ENCODE measurements at places on chromosomes 2 and 18.
A peak's percentile ranks its signal among the peaks of the same experiment; 100 is the strongest.

DNA sequence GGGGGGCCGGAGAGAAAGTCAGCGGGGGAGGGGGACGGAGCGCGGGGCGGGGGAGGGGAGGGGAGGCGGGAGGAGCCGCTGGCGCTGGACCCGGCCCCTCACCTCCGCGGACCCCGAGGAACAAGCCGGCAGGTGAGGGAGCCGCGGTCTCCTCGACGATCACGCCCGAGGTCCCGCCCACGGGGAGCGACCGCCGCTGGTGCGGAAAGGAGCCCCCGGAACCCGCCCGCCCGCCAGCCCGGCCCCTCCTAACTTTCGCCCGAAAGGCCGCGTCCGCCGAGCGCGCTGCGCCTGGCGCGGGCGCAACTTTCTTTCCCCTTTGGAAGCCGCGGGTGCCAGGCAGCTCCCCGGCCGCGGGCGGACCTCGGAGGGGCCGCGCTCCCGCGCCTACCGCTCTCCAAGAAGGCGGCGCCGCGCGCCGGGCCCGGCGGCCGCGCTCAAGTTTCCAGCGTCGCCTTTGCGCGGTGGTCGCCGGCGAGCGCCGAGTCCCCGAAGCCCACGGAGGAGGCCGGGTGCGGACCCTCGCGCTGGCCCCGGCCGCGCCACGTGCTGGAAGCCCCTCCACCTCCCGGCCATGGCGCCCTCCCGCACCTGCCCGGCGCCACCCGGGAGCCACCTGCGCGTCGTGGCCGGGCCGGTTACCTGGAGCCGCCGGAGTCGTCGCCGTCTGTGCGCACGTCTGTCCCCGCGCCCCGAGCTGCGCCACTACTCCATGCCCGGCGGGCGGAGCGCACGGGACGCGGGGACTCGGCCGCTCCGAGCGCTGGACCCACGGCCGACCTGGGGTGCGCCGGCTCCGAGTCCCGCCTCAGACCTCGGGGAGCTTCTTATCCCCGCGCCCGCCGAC is at the start of gene ALKAL2:
TSS of gene ALKAL2 (minus strand) at position 181 of the 847 bp plus-strand sequence. CDS start 256 bp downstream, outside the sequence.
- DNase-seq: peak; percentile 43

DNA sequence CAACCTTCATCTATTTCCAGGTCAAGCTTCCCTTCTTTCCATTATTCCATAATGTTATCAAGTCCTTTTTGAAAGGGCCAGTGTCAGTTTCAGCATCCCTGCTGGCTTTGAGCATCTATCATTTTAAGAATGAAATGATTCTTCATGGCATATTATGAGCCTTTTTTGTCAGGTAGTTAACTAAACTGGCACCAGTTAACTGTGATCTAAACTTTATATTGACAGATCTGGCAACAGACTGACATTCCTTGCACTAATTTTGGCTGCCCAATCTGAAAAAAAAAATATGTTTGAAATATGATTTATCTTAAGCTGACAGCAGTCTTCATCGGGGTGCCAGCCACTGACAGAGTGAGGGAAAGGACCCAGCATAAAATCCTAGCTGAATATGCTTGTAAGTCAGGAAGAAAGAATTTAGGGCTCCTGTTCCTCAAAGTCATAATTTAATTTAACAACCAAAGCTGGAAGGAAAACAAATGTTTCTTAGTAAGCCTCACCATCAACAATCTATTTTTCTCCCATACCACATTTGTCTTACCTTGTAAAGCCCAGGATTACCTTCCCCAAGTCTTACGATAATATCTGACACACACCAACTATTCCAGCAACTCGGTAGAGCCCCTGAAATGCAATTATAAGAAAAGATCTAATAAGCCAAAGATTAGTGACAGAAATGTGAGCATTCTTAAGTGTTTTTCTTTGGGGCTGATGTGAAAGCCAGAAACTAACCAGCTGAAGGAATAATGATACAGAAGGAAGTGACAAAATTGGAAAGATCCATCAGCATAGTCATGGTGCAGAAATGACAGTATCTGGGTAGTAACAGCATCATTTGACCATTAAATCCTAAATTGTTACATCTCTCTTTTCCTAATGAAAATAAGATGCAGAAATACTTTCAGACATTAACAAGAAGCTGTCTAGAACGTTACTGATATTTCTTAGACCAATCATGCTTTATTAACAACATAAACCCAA is 228.1 kb downstream of the RBM43 start:
- DNase-seq: no peak

DNA sequence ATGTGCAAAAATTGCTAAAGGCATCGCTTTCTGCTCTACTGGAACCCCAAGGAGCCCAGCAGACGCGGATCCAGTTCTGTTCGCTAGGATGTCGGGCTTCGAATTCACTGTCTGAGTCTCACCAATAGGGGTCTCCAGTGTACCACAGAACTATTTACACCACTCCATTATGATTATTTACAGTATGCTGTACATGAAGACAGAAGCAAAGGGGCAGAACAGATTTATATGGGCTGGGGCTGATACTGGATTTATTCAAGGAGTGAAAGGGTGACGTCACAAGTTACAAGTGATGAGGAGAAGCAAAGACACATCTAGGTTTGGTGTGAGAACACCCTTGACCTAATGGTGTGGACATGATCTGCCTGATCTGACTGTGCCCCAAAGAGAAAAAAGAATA is 185.3 kb upstream of the ATP5MC3 start:
- peak; percentile 40 for DNase-seq

- no peak for DNase-seq
These were observed 92.3 kb downstream of the SEPTIN10 start for GRCh38 chr2:109521233-109522062.

GRCh38 chr2:42904576-42904876 is 112.1 kb upstream of the HAAO start:
- no peak for DNase-seq

GRCh38 chr2:224997802-224998201 is 44.5 kb downstream of the DOCK10 start:
- no peak for DNase-seq

GRCh38 chr18:23920054-23920453 is 94.5 kb upstream of the TTC39C start:
- DNase-seq: no peak

- no peak for DNase-seq
These were observed 290.0 kb upstream of the SALL3 start for GRCh38 chr18:78689606-78690005.

- DNase-seq: no peak
These were observed 16.7 kb downstream of the SS18 start for GRCh38 chr18:26073758-26074157.

DNA sequence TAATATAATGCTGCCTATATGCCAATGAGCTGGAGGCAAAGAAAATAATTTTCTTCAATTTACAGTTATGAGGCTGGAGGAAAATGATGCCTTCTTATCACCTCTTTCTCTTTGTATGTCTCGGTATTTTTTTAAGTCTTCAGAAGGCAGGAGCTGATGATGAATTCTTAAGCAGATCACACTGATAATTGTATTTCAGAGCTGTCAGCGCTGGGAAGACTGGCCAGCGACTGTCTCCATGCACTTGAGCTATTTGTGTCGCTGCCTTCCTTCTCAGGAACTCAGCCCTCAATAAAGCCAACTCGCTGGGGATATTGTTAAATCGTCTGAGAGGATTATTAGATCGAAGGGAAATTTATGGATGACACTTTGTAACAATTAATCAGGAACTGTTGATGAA is 40.3 kb downstream of the PTGR3 start:
- DNase-seq: no peak

DNA sequence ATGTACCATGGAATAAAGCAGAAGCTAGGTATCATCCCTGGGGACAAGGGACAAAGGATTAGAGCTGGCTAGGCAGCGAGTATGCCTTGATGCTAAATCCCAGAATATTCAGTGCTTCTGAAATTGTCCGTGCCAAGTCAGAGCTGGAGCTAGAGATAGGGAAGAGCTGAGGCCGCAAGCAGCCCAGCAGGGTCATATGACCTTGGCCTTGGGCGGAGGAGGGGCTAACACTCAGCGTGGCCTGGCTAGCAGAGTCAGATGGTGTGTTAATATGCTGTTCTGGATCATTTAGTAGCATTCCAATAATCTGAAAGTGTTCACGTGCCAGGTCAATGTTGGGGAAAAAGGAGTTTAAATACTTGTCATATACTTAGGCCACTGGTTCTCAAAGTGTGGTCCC is 374.8 kb downstream of the CLIP4 start:
- no peak for DNase-seq

DNA sequence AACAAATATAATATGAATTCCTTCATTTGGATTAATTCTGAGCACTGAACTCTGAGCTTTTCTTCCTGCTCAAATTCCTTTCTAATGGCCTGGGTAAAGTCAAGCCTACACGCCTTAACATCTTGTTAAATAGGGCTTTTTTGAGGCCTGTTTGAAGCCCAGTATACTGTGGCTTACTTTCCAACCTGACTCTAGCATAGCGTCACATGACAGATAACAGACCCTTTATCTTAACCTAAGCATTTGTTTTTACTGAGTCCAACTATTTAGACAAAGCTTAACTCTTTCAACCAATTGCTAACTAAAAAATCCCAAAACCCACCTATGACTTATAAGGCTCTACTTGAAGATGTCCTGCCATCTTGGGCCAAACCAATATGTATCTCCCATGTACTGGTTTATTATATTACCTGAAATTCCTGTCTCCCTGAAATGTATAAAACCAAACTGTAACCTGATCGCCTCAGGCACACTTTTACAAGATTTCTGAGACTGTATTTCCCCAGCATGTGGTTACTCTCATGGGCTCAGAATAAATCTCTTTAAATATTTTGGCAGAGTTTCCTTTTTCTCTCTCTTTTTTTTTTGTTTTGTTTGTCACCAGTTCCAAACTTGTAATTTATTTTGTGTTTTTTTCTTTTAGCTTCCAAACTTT is 271.1 kb upstream of the VWC2L start:
- DNase-seq: no peak

DNA sequence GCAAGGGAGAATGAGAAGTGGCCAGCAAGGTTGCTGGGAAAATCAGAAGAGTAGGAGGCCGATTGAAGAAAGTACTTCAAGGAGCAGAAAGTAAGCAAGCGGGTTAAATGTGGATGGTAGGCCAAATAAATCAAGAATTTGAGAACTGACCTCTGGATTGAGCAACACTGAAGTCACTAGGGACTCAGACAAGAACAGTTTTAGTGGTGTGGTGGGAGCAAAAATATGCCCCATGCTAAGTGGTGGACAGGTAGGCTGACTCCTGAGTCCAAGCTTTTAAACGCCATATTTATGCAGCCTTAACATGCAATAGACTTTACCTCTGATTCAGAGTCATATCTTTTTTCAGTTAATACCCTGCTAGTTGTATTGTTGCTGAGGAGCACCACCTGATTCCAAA is 4.5 kb downstream of the TRABD2A start:
- DNase-seq: no peak

DNA sequence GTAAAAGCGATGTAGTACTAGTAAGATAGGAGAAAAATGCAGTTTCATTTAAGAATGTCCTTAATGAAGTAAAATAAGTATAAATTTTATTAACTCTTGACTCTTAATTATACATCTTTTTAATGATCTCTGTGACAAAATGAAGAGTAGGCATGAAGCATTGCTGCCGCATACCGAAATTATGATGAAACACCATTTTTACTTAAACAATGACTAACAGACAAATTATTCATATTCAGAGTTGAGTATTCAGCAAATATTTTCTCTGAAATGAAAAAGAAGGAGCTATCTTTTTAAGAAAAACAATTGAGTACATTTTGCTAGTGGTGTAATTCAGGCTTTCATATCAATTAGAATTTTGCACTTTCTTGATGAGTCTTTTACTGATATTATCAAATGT is 150.6 kb upstream of the DOCK10 start:
- DNase-seq: no peak

- no peak for DNase-seq
These were observed 185.3 kb downstream of the EIPR1 start for GRCh38 chr2:3192281-3192818.

GRCh38 chr2:108949316-108950239 is 39.4 kb downstream of the EDAR start:
- DNase-seq: no peak

GRCh38 chr18:76435316-76435989 is 59.6 kb downstream of the ZNF516 start:
- no peak for DNase-seq

GRCh38 chr2:14978845-14979244 is 346.3 kb downstream of the LRATD1 start:
- DNase-seq: no peak

- no peak for DNase-seq
These were observed 396.7 kb upstream of the RGPD4 start for GRCh38 chr2:107430006-107430405.

GRCh38 chr2:95343429-95344214 is 46.5 kb downstream of the KCNIP3 start:
- DNase-seq: no peak

DNA sequence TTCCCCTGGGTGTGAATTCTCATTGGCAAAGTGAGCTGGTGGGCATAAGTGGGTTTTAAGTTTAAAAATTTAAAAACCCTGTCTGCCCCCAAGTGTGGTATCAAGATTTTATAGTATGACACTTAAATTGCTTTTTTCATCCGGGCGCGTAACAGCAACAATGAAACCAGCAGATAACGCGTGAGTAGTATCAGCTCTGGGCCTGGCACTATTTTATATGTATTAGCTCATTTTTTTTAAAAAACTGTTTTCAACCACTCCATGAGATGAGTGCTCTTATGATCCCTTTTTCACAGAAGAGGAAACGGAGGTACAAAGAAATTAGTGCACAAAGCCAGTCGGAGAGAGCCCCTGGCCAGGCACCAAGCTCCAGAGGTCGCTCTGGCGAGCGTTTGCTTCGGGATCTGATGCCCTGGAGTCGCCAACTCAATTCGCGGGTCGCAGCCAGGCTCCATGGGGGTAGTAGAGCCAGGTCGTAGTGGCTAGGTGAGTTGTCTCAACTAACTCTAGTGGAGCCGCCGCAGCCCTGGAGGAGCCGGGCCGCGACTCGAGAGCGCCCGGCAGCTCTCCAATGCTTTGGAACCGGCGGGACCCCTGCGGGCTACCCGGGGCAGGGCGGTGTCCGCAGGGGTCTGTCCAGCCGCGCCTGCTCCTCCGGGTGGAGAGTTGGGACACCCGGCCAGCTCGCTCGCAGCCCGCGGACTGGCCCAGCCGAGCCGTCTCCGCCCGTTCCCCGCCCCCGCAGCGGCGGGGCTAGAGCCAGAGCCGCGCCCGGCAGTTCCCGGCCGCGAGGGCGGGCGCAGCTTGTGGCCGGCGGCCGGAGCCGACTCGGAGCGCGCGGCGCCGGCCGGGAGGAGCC is at the start of gene IL1R1:
TSS of gene IL1R1 (plus strand) at position 777 of the 859 bp plus-strand sequence. CDS start 14,979 bp downstream, outside the sequence.
- peak; percentile 51 for DNase-seq

DNA sequence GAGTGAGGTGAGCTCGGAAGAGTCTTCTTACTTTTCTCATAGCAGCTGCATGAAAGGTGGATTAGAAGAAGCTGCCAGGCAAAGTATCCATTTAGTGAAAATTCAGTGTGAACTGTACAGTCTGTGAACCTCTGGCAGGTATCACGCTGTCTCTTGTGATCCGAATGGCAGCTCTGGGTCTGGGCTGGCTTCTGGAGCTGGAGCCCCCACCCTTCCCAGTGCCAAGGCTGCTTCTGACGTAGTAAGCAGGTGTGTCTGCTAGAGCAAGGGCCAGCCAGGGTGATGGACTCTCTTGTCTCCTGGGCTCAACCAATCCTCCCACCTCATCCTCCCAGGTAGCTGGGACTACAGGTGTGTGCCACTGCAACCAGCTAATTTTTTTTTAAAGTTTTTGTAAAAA is 14.0 kb upstream of the NTSR2 start:
- DNase-seq: no peak

GRCh38 chr18:60092073-60092472 is 192.3 kb downstream of the PMAIP1 start:
- no peak for DNase-seq

- DNase-seq: no peak
These were observed 66.3 kb downstream of the FIGN start for GRCh38 chr2:163669506-163669905.

- no peak for DNase-seq
These were observed 129.2 kb downstream of the ALPK2 start for GRCh38 chr18:58499527-58500221.
